Esophagus mucosa (tissue), 1 donor: ENCODE measurements at places on chromosomes 3 and 15. TPM values are rescaled to one million over a fixed set of nuclear protein-coding genes. Genes with fewer than 3 reads are reported as not detected.

DNA sequence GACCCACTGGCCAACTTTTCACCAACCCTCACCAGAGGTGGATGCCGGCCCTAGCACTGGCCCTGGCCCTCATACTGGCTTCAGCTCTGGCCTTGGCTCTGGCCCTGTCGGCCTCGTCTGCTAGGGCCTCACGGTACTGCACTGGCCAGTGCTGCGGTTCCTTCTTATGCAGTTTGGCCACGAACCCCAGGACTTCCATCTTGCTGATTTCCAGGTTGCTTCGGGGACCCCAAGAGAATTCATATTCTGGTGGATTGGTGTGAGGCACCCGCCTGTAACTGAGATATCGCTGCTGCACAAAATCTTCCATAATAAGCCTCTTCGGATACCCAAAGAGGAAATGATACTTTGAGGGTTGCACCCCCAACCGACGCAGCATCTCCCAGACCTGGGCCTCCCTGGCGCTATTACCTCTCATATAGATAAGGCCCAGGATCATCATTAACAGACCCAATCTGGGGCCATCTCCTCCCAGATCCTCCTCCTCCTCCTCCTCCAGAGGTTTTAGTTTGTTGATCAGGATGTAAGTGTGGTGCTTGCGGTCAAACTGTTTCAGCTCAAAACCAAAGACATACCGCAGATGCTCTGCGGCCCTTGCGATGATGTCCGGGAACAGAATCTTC lies 883 bp downstream of the MAGEF1 start:
- peak; percentile 45 for ATAC-seq

DNA sequence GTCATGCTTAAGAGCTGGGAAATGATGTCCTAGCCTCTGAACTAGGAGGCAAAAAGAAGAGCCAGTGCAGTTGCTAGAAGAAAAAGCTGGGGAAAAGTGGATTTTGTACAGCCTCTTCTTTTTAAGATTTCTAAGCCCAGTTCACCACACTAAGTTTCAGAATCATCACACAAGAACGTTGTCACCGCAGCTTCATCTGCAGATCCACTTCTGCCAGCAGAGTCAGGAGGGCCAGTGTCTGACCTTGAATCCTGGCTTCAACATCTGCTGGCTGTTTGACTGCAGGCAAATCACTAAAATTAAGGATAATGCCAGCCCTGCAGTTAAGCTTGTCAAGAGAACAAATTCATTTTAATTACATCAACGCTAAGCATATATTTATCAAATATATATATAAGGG lies 36.2 kb downstream of the HDC start:
- ATAC-seq: no peak

GRCh38 chr3:122886251-122886650 lies 91.4 kb downstream of the SLC49A4 start:
- ATAC-seq: no peak

- ATAC-seq: no peak
These were observed 101.6 kb downstream of the APBA2 start for GRCh38 chr15:28987337-28987736.

- ATAC-seq: no peak
These were observed 37.9 kb upstream of the RPL32 start for GRCh38 chr3:12879191-12879815.

The ZIC1 gene
- 0.36 TPM for total RNA-seq

GRCh38 chr15:87628311-87628710 lies 628.2 kb downstream of the NTRK3 start:
- no peak for ATAC-seq

DNA sequence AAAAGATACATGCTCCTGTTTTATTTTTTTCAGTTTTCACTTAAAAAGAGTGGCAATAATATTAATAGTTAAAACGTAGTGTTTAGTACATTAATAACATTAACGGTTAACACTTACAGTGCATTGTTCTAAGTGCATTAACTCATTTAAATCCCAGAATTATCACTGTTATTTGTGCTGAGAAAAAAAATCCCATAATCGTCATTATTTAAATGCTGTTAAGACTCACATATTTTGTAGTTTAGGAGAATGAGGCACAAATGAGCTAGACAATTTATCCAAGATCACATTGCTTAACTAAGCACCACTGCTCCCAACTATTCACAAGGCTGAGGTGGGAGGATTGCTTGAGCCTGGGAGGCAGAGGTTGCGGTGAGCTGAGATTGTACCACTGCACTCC lies 34.9 kb downstream of the CHAC1 start:
- ATAC-seq: no peak

The TEX9 gene
- total RNA-seq: 9.2 TPM

The GOLGA6L6 gene
- not detected for total RNA-seq

GRCh38 chr3:123346021-123346420 lies 102.9 kb downstream of the ADCY5 start:
- no peak for ATAC-seq

The ATP10A gene
- 0.44 TPM for total RNA-seq

DNA sequence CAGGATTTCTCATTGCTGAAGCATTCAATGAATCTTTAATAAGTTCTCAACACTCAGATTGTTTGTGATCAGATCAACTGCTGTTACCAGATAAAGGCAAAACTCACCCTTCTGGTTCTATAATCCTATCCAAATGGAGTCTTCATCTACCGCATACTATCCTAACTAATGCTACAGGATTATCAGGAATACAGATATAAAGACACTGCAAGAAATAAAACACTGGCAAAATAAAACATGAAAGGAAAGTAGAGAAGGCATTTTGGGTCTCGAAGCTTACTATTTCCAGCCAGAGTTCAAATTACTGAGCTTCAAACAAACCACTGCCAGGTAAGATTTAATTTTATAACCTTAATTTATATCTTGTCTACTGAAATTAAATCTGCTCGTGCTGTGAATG lies 524 bp downstream of the CHRM5 start:
- no peak for ATAC-seq

DNA sequence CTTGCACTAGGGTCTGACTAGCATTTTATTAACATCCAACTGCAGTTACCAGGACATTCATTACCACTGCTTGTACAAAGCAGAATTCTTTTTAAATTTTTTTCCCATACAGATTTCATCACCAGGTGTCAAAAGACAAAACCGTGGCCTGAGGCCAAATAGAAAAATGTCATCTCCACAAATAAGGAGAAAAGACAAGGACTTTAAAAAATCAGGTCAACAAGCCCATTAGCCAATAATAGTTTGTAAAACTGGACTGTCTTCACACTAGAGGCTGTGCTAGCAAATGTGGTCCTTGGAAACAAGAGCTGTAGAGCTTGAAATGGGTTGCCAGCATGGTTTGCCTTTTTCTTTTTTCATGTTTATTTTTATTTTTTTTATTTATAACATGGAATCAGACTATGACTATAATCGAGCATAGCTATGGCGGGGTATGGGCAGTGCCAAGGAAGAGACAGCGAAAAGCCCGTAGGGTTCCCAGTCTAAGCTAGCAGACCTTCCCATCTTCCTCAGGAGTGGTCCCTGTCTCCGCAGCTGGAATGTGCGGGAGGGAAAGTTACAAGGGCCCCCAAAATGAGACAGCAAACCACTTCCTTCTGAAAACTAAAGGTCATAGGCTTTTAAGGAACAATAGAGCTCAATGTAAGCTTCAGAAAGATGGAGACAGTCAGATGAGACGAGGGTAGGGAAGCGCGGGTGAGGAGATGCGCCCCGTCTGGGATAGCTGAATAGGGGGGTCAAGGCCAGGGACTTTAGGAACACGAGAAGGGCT lies 1.5 kb downstream of the PTPN9 start:
- ATAC-seq: peak; percentile 32

The STRIT1 gene
- not detected for total RNA-seq

The GOLGA8J gene
- 0.20 TPM for total RNA-seq

GRCh38 chr3:98259-98654 lies 98.3 kb upstream of the CHL1 start:
- no peak for ATAC-seq

- ATAC-seq: no peak
These were observed 268.0 kb upstream of the TBL1XR1 start for GRCh38 chr3:177465257-177465642.

The TP63 gene
- total RNA-seq: 190 TPM

The EPHB3 gene
- total RNA-seq: 44.7 TPM

- ATAC-seq: no peak
These were observed 122.7 kb upstream of the MNS1 start for GRCh38 chr15:56587686-56588085.

DNA sequence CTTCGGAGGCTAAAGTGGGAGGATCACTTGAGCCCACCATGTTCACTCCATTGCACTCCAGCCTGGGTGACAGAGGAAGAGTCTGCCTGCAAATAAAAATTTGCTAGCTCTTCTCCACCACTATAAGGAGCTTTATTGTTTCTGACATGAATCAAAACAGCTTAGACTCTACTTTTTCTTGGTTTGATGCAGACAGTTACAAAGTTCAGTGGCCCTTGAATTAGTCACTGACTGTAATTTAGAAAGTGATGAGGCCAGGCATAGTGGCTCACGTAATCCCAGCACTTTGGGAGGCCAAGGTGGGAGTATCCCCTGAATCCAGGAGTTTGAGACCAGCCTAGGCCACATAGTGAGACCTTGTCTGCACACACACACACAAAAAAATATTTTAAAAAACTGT lies 172.4 kb upstream of the CGNL1 start:
- ATAC-seq: no peak

The SLC27A2 gene
- total RNA-seq: 0.92 TPM

The GPR176 gene
- 0.40 TPM for total RNA-seq

DNA sequence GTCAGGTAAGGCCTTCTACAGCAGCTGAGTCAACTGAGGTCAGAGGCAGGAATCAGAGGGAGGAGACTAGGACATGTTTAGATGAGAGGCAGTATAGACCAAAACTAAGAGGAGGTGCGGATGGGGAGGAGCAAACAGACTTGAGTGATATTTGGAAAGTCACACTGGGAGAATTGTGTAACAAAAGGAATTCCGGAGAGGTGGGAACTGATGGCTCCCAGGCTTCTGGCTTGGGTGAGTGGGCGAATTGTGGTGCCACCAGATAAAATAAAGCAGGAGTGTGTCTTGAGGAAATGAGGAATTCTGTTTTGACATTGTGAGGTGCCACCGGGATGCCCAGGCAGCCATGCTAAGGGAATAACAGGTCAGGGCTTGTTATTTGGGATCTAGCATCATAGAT lies 3.3 kb upstream of the TM6SF1 start:
- ATAC-seq: no peak

The RTP1 gene
- total RNA-seq: not detected

DNA sequence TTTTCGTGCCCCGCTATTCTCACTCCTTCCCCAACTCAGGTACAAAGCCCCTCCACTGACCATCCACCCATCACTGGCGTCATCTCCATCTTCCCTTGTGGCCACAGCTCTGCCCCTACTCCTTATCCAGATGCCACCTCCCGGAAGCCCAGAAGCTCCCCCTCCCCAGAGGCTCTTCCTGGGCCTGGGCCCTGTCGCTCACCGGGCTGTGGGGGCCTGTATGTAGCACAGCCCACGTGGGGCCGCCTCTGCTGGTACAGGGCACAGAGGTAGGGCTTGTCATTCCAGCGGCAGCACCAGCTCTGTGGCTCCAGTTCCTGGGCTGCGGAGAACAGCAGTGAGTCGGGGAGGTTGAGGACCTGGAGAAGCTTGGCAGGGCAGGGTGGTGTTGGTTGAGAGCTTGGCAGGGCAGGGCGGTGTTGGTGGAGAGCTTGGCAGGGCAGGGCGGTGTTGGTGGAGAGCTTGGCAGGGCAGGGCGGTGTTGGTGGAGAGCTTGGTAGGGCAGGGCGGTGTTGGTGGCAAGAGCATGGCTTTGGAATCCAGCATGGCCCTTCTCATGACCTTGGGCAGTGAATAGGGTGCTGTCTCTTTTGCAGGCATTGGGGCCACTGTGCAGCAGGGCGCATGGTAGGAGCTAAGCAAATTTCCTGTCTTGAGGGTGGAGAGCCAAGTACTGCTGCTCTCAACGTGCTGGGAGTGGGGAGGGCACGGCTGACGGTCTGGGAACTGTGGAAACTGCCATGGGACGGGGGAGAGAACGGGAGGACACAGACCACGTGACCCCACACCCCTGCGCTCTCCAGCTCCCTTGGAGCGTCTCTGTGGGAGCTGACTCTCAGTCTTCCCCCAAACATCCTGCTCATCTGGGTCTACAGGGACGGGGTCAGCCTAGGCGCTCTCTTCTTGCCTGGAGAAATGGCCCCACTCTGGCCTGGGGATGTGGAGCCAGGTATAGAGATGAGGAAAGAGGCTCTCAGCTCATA lies 43.4 kb downstream of the MUC20 start:
- peak; percentile 6 for ATAC-seq

The ZBED2 gene
- 6.8 TPM for total RNA-seq

DNA sequence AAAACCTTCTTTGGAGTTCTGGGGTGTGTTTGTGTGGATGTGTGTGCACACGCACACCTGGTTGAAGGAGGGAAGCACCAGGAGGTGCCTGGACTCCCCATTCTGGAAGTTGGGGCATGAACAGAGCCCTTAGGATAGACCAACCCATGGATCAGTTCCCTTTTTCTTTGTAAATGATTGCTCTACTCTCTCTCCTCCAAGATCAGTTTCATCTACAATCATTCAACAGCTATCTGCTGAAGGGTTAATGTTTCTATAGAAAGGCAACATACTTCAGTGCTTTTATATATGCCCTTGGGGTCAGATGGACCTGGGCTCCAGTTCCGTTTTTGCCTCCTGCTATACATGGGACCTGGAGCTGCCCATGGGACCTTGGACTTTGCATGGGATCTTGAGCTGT lies 352.1 kb upstream of the CFAP20DC start:
- no peak for ATAC-seq

DNA sequence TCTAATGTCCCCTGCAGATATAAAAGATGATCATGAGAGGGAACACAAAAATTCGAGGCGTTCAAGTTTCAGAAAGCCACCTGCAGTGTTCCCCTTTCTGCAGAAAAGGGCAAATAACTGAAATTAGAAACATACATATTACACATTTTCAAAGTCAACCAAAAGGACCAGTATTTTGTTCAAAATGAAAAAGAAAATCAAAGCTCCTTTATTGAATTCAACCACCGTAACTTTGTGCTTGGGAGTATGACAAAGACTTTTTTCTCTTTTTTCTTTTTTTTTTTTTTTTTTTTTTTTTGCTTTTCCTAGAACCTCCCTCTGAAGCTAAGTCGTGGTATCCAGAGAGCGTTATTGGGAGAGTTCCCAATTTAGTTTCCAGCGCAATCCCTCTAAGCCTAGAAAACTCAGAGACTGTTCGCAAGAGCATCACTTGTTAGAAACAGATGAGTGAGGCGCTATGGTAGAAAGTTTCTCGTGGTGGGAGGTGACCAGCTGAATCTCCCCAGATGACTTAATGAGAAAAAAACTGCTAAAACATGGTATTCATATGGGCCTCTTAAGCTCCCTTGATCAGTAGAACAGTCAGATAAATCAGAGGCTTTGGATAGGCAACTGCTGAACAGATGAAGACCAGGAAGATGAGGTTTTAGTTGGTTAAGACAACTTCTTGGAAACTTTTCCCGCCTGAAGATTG lies 77.4 kb downstream of the MB21D2 start:
- ATAC-seq: no peak

The ABI3BP gene
- 7.1 TPM for total RNA-seq

DNA sequence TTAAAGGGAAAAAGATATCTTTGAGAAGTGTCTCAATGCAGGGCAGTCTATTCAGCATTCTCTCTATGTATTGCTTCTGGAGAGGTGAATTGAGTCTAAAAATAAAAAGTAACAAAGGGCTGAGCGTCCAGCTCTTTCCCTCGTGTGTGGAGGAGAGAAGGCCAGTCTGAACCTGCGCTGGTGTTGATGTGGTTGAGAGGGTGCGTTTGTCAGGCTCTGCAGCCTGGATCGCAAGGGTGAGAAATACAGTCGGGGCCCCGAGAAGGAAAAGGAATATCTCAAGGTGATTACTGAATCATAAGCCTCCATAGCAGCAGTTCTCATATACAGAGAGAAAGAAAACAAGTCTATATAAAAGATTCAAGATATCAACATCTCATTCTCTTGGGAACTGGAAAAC lies 494.1 kb upstream of the MDFIC2 start:
- no peak for ATAC-seq

- no peak for ATAC-seq
These were observed 75.9 kb downstream of the KLF13 start for GRCh38 chr15:31402511-31403056.
